ENCODE measurements at places on chromosomes 2 and 18.

GRCh38 chr2:209367075-209367747 is 56.6 kb upstream of the MAP2 start:
- DNase-seq, result no peak

- no peak for DNase-seq
Observed at GRCh38 chr18:34723143-34723542, 13.0 kb downstream of the DTNA start.

DNA sequence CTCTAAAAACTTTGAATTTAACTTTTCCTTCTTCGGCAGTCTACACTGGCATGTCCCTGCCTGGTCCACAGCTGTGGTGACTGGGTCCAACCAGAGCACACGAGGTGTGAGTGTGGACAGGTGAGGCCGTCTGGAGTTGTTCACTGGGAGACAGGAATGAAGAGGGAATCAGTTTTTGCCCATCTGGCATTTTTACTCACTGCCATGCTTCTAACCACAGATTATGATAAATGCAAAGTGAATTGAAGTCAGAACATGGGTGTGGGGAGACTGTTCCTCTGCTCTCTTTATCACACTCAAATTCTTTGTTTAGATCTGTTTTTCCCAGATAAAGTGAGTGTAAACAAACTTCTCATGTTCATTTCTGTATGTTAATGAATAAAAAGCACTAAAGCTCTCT is 54.7 kb upstream of the PIEZO2 start:
- DNase-seq, result no peak

DNA sequence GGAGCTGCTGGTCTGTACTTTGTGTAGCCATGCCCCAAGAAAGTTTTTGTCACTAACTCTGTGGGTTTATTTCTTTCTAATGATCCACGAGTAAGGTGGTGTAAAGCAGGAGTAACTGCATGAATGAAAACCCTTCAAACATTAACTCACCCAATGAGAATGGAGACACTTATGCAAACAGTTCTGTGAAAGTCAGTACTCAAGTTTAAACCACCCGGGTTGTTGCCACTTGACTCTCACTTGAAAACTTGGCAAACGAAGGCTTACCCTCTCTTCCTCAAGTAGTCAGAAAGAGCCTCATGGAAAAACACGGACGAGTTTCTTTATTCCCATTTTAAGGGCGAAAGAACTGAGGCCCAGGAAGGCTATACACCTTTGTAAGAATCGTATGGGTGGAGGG is 117.5 kb downstream of the MMADHC start:
- no peak for DNase-seq

GRCh38 chr18:23541349-23542093 is 38.2 kb downstream of the RMC1 start:
- DNase-seq, result no peak

DNA sequence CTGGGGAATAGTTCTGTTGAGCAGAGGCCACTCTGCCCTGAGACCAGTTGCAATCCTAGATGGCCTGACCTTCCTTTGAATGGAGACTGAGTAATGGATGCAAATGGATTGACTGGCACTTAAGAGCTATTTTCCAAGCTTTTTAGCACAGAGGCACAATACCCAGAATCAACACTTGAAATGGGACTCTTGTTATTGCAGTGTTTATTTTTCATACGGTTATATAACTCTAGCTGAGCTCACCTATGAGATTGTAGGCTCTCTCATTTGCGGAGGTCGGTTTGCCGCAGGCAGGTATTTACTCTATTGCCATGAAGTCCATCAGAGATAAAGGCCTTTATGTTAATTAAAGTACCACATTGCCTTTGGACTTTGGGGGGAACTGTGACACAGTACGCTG is 422.3 kb upstream of the CELF4 start:
- DNase-seq, result no peak

- DNase-seq, result no peak
Observed at GRCh38 chr2:240519396-240520129, 38.2 kb downstream of the ANKMY1 start.

GRCh38 chr2:219886615-219887014 is 259.2 kb downstream of the SLC4A3 start:
- no peak for DNase-seq

DNA sequence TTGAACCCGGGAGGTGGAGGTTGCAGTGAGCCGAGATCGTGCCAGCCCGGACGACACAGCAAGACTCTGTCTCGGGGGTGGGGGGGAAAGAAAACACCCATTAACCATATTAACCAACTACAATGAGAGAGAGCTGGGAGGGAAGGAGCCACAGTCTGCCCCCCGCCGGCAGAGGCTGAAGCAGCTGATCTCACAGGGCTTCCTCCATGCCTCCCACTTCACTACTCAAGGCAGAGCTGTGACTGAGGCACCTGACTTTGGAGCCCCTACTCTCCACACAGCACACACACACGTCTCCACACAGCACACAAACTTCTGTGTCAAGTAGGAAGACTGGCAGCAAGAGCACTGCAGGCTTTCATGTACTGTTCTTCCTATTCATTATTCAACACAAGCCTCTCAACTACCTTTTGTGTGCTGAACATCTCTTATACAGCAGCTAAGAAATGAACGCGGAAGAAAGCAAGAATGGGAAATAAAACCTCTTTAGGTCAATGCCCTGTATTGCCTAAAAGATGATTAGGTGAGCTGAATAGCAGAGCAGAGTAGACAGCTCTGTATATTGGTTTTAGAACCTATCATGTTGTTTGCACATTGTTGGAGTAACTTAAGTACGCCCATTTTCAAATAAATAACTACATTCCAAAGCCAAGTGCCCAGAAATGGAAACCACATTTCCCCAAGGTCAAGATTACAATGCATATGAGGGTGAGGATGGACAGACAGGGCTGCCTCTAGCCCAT is 26.2 kb downstream of the PDIA6 start:
- no peak for DNase-seq

GRCh38 chr2:230335461-230335863 is 8.5 kb downstream of the SP140L start:
- DNase-seq, result no peak

- DNase-seq, result no peak
Observed at GRCh38 chr2:190762566-190762965, 113.7 kb downstream of the NAB1 start.

- no peak for DNase-seq
Observed at GRCh38 chr2:102093662-102094061, 48.9 kb upstream of the IL1R1 start.
